Activated CD8-positive, alpha-beta memory T cell treated with anti-CD3 and anti-CD28 coated beads, Interleukin-2, amount 50 U/mL, for 48 hours (primary cell): ENCODE measurements at places on chromosomes 4 and X.

GRCh38 chr4:181213551-181213950 is 1029.7 kb upstream of the TENM3 start:
- no peak for DNase-seq

GRCh38 chr4:1808396-1808795 is 15.3 kb downstream of the FGFR3 start:
- no peak for DNase-seq

GRCh38 chrX:69238114-69238886 is 73.0 kb upstream of the PJA1 start:
- DNase-seq: no peak

- no peak for DNase-seq
Measured at GRCh38 chrX:40068048-40068447, 29.7 kb downstream of the BCOR start.

- no peak for DNase-seq
Measured at GRCh38 chr4:151917145-151917734, 156.4 kb upstream of the GATB start.

GRCh38 chrX:123324625-123325024 is 140.5 kb downstream of the GRIA3 start:
- no peak for DNase-seq

DNA sequence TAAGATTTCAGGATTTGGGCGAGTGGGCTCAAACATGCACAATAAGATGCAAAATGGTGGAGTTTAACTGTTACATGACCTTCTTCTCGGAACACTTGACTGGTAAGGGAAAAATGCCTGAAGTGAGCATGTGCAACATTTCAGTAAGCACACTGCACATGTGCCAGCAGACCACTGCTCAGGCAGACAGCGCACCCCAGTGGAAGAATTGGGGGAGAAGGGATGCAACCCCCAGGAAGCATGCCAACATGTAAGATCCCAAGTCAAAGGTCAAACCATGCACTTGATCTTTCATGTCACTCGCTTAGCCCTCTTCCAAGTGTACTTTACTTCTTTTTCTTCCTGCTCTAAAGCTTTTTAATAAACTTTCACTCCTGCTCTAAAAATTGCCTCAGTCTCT is 256.3 kb downstream of the CENPC start:
- DNase-seq: no peak

DNA sequence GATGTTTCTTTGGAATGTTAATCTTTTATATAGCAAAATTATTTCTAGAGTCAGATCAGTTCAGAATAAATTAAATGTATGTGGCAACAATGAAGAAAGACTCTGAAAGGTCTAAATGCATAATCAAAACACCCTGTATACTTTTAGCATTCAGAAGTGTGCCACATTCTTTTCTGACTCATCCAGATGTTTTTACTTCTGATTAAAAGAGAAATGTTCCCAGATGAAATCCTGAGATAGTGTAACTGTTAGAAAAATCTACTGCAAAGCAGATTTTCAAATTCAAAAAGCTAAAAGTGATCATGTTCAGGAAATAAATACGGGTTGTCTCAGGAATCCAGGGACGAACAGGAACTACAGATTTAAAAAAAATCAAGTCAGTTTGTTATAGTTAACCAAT is 241.4 kb downstream of the GRIA3 start:
- no peak for DNase-seq

DNA sequence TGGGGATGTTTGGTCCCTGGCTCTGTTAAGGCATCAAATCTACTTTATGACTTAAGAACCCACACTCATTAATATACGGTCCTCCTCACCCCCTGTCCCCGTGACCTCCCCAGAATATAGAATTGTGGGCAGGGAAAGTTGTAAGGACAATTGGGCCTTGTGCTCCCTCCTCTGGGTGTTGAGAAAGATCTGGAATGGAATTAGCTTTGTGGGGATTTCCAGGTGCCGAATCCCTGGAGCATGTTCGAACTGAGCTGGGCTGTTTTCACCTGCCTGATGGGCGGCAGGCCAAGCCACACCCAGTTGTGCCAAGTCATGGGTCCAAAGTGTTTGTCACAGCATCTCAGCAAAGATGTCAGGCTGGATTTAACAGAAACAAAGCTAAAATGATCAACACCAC is 349.3 kb upstream of the KLF3 start:
- DNase-seq: no peak

GRCh38 chr4:82696117-82696860 is 102.3 kb downstream of the SCD5 start:
- no peak for DNase-seq

DNA sequence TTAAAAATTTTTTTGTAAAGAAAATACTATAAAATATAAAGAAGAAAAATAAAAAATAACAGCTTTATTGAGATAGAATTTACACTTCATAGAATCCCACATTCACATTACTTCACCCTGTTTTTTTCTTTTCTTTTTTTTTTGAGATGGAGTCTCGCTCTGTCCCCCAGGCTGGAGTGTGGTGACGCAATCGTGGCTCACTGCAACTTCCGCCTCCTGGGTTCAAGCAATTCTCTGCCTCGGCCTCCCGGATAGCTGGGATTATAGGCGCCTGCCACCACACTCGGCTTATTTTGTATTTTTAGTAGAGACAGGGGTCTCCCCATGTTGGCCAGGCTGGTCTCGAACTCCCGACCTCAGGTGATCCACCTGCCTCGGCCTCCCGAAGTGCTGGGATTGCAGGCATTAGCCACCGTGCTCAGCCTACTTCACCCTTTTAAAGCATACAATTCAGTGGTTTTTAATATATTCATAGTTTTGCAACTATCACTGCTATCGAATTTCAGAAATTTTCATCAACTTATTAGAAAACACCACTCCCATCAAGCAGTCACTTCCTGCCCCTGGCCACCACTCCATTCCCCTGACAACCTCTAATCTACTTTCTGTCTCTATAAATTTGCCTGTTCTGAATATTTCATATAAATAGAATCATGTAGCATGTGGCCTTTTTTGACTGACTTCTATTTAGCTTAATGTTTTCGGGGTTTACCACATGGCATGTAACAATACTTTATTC is 48.7 kb downstream of the TMEM131L start:
- no peak for DNase-seq

DNA sequence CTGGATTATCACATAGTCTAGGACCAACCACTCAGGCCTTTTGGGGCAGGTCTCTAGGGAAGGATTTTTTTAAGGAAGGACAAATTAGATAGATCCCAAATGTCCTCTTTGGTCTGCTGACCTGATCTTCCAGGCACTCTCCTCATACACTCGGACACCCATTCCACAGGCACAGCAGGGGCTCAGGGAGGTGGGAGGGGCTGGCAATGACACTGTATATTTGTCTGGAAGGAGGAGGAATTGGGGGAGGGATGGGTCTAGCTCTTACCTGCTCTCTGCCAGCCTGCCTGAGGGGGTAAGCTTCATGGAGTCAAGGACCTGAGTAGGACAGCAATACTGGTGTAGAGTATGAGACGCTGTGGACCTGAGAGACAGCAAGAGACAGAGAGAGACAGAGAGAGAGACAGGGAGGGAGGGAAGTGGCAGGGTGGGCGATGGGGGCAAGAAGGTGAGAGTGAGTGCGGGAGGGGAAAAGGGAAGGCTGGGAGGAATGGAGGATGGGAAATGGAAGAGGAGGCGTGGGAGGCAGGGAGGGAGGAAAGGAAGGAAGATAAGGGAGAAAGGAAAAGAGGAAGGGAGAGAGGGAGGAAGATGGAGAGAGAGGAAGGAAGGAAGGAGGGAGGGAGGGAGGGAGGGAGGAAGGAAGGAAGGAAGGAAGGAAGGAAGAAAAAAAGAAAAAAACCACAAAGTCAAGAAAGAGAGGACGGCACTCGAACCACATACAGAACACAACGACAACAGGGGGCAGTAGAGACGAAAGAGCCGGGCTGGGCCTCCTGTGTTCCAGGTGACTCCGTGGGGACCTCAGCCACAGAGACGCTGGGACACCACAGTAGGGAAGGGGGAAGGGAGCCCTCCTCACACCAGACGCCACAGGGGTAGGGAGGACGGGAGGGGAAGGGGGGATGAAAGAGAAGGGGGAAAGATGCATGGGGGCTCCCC is 1.8 kb downstream of the IQSEC2 start:
- DNase-seq: no peak

DNA sequence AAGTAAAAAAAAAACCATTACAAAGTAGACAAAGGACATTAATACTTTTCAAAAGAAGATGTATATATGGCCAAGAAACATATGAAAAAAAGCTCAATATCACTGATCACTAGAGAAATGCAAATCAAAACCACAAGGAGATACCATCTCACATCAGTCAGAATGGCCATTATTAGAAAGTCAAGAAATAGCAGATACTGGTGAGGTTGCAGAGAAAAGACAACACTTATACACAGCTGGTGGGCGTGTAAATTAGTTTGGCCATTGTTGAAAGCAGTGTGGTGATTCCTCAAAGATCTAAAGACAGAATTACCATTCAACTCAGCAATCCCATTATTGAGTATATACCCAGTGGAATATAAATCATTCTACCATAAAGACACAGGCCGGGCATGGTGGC is 39.3 kb downstream of the TASL start:
- no peak for DNase-seq

DNA sequence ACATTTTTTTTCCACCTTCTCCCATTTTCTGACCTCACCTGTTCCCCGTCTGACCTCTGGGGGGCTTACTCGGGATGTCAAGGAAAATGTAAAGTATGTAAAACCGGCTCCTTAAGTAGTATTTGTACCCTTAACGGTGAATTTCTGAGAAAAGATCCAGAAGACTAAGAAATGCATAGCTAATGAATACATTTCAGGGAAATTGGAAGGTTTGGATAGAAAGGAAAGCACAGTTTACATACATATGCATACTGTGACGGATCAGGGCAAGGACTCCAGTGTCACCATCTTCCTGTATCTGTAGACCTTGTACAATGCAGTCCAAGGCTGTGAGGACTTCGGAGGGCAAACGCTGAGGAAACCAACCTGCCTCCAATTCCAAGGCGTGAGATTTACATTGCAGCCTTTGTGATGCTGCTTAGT is 2185.9 kb upstream of the TENM3 start:
- no peak for DNase-seq

DNA sequence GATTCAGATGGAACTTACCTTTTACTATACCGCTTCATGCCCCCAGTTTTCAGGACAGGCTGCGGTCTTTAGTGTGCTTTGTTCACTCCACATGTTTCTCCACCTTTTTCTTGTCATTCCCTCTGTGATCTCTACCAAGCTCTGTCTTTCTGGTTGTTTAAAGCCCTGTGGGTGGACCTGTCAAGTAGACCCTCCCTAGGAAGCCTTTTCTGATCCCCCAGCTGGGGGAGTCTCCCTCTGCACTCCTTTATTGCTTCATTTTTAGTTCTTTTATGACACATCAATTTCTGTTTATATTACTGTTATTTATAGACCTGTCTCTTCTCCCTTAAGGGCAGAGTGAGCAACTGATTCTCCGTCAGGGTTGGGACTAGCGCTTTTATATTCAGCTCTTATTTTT is 150.2 kb downstream of the C4orf33 start:
- no peak for DNase-seq

DNA sequence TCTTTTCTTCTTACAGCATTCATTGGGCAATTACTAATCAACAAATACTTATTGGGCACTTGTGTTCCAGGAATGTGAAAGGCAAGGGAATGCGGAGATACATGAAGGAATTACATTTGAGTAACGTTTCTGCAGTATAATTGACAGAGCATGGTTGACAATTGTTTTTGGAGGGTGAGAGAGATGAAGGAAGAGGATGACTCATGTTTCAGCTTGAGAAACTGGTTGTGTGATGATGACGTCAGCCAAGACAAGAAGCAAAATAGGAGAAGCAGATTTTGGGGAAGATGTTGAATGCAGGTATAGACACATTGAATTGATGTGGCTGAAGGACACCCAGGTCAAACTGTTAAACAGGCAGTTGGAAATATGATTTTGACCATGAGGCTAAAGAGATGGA is 8.0 kb upstream of the CPEB2 start:
- DNase-seq: no peak

DNA sequence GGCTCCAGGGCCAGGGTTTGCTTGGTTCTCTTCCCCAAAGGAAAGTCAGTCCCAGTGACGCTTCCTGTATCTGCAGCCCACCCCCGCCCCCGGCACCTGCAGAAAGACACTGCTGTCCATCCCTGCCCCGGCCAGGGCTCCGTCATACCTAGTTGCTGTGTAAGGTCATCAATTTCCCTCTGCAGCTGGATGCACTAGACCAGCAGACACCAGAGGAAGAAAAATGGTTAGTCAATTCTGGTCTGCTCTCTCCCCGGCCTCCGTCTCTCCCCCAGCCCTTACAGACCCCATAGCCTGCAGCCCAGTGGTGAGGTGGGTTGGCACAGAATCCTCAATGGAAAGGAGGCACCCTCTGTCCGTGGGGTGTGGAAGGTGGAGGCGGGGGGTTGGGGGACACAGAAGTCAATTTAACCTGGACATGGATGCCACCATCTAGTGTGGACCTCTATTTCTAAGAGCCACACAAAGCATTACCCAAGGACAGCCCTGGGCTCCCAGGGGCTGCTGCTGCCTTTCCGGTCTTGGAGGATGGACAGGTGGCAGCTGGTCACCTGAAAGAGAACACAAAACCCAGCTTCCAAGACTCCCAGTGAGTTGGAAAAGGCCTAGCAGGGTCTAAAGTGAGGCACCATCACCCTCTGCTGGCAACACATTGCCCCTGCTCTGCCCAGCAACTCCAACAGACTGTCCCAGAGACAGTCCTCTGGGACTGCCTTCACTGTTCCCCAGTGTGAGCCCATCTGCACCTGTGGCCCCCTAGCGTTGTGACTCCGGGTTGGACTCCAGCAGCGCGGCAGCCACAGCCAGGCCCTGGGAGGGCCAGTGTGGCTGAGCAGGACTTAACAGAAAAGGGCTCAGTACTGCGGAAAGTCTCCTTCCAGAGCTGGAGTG is 40.2 kb upstream of the NHSL2 start:
- DNase-seq: peak; percentile 52

DNA sequence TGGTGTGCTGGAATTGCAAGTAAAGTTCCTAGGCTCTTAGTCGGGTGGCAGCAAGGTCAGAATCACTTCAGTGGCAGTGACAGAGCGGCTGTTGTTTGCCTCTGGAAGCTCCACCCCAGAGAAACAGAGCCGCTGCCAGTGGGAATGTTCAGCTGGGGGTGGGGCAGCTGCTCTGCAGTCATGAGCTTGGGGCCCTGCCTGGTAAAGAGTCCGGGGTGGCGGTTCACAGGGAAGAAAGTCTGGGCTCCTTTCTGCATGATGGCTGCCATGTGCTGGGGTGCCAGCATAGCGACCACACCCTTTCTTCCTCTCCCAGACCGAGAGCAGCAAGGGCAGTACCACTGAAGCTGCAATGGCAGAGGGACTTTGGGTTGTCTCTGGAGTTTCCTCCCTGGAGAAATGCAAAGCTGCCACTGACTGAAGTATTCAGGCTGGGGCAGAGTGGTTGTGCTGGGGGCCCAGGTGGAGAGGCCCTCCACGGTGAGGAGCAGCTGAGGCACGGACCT is 108.8 kb upstream of the CENPE start:
- DNase-seq: no peak

DNA sequence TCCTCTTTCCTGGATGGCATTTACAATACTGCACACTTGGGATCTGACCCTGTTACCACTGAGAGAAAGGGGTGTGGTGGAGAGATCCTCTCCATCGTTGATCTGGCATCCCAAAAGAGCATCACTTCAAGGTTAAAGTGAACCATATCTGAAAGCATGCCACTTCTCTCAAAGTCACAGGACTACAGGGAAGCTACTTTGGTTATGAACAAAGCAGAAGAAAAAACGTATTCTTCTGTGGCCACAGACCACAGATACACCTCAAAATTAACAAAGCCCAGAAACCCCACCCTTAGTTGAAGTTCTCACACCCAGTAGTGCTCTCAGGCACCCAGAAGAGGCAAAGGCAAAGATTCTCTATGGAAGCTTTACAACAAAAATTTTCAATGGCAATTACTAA is 108.3 kb downstream of the JADE1 start:
- no peak for DNase-seq
